ENCODE measurements at places on chromosomes 2 and 18.

GRCh38 chr2:82395531-82395930 is 2063.5 kb downstream of the SUCLG1 start:
- no peak for DNase-seq

- peak; percentile 95 for DNase-seq
Measured at GRCh38 chr2:42360890-42361727, at the start of gene COX7A2L. Gene COX7A2L, minus strand, starts transcription at chr2:42361217. Its CDS starts 56 bp downstream, at chr2:42361161.

GRCh38 chr2:3512086-3512485 is 7.2 kb downstream of the ADI1 start:
- no peak for DNase-seq

DNA sequence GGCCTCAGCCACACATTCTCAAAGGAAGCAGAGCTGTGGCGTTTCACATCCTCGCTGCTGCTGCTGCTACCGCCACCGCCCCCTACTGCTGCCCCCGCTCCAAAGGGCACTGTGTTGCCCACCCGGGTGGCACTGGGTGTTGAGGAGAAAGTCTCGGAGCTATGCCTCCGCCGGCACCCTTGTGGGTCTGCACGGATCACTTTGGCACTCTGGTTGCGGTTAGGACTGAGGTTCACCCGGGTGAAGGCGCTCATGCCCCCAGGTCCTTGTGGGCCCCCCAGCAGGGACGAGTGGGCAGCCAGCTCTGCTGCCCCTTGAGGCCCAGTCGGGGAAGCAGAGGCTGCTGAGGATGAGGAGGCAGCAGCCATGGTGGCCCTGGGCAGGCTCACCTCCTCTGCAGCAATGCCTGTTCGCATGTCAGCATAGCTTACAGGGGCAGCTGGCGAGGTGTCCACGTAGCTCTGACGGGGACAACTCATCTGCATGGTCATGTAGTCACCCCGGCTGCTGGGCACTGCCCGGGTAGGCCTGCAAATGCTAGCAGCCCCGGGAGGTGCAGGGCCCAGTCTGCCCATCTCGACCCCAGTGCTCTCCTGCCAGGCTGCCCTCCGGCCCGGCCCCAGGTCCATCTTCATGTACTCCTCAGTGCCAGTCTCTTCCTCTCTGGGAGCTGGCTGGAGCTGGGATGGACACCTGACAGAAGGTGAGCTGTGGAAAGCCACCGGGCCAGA is 4.2 kb downstream of the IRS1 start:
- no peak for DNase-seq

- DNase-seq = no peak
Measured at GRCh38 chr2:60317034-60317386, 236.4 kb downstream of the BCL11A start.

GRCh38 chr2:18584608-18584954 is 4.8 kb downstream of the NT5C1B start:
- no peak for DNase-seq

- no peak for DNase-seq
Measured at GRCh38 chr2:43317680-43318079, 91.3 kb upstream of the ZFP36L2 start.

- DNase-seq = no peak
Measured at GRCh38 chr2:88615822-88616221, 11.4 kb downstream of the EIF2AK3 start.

- no peak for DNase-seq
Measured at GRCh38 chr2:233307565-233307964, at the start of gene SAG. Gene SAG, plus strand, starts transcription at chr2:233307816. Its CDS starts 1,374 bp downstream, at chr2:233309190.

- no peak for DNase-seq
Measured at GRCh38 chr2:174617718-174618117, 20.1 kb upstream of the WIPF1 start.

- DNase-seq = no peak
Measured at GRCh38 chr2:86195808-86196387, 636 bp upstream of the IMMT start.

DNA sequence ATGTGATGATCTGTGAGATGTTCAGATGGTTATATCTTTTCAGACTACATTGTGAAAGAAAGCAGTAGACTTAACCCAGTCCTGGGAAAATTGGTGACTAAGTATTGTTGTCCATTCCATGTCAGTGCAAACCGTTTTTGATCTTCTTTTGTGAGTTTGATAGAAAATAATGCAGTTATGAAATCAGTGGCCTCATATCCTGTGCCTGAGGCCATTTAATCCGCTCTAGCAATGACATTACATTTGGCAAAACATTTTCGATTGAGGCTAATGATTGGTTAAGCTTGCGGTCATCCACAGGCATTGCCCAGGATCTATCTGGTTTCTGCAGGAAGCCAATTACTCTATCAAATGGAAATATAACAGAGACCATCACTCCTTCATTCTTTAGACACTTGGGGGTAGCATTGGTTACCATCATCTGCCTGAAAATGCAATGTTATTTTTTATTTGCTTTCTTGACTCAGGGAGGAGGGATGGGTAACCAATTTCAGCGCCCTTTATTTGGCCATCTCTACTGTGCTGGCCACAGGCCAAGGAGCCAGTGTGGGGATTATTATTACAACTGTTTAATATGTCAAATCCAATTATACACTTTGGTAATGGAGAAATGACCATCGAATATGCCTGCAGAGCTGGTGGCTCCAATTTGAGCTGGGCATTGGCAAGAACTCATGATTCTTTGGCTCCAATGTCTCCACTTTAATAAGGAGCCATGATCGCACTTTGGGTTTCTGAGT is 33.6 kb downstream of the TRIB2 start:
- no peak for DNase-seq

- DNase-seq = no peak
Measured at GRCh38 chr2:205744074-205744591, 61.8 kb downstream of the NRP2 start.

GRCh38 chr2:30421604-30422443 is 25.2 kb upstream of the LCLAT1 start:
- DNase-seq = no peak

GRCh38 chr2:62743506-62743905 is 38.0 kb downstream of the EHBP1 start:
- no peak for DNase-seq

DNA sequence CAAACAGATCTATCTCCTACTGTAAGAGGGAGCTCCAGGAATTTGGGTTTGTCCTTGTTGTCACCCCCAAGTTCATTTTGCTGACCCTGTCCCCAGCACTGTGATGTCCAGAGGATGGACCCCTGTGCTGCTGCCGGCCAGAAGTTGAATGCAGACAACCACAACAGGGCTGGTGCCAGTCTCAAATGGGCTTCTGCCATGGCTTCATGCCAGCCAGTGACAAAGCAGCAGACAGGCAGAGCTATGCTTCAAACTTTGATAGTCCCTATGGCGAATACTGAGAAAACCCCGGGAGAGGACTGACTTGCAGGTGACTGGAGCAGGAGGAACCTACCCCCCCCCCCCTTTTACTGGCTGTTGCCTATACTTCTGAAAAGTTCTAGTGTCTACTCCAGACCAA is 3.2 kb downstream of the SMAD7 start:
- no peak for DNase-seq

DNA sequence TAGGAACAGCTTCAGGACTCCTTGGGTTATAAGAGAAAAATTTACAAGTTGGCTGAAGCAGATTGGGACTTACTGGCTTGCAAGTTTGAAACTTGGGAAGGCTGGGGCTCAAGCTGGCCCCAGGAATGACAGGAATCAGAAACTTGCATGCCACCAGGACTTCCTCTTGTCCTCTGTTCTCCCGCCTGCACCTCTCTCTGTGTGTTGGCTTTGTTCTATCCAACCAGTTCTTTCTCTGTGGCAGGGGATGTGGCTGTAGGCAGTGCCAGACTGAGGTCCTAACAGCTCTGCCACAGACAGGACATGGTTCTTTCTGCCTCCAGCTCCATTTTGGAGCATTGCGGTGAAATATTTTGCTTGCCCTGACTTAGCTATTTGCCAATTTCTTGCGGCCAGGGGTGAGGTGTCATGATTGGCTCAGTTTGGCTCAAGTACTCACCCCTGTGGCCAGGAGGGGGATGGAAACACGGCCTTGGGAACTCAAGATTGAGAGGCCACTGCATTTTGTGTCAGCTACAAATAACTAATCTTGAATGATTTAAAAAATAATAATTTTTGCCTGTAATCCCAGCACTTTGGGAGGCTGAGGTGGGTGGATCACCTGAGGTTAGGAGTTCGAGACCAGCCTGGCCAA is 48.9 kb downstream of the MEP1B start:
- DNase-seq = no peak

GRCh38 chr2:147538821-147539220 is 306.0 kb upstream of the ACVR2A start:
- DNase-seq = no peak

GRCh38 chr18:70429847-70430500 is 141.1 kb downstream of the SOCS6 start:
- no peak for DNase-seq

All from stimulated activated CD4-positive, alpha-beta T cell treated with anti-CD3 and anti-CD28 coated beads, Interleukin-2, amount 100 ng/mL, for 4 hours (primary cell).